ENCODE measurements at places on chromosomes 2 and 18.

DNA sequence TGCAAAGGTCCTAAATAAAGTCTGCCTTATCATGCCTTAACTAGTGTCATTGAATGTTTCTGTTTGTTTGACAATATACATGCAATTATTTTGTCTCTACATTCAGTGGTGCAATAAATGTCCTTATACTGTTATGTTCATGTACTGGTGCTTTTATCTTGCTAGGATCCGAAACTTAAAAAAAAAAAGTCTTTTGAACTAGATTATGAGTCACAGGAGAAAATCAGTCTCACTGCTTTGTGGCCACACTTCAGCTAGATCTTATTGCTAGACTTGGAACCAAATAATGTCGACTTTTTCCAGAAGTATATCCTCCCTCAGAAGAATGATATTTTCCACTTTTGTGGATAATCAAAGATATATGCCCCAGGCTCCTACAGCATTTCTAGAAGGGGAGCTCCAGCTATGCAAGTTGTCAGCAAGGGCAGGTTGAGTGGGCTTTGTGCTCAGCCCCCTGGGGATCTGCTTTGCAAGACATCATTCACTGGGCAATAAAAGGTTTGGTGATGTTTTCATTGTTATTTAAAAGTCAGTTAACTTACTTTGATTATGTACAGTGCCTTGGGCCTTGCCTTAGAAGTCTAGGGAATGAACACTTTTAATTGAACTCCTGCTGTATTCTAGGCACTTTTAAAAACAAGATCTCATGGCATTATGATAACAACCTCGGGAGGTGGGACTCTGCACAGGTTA, 157.1 kb upstream of the LRRTM1 start:
- DNase-seq, result no peak

DNA sequence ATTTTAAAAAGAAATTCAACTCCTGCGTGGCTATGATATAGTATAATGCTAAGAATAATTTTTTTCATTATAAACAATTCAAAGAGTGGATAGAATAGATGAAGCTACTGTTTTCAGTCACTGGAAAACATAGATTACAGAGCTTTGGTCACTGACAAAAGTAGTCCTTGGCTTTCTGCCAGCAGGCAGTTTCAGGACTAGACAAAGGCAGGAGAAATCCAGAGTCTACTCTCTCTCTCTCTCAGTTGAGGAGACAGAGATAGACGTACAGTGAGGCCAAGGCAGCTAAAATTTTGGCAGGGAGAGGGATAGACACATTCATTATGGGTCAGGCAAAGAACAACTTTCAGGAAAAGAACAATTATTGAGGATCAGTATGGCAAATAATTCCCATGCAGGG, 491.4 kb upstream of the CRIM1 start:
- no peak for DNase-seq

GRCh38 chr2:15896859-15897258, 43.5 kb upstream of the MYCN start:
- DNase-seq, result no peak

DNA sequence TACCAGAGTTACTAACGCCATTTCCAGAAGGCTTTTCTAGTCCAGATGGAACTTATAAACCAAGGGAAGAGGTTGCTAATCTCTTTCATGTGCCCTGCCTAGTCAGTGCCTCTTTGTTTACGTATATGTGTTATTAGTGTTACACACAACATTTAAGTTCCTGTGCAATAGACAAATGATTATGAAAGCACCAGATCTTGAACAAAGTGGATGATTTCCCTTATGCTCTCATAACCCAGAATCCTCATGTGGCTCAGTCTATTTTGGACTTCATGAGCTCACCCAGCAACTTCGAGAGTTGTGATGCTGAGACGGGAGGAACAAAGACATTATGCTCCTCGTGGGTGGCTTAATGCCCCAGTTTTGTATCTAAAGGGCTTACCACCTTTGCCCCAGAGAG, 214.4 kb upstream of the SP5 start:
- DNase-seq, result no peak

DNA sequence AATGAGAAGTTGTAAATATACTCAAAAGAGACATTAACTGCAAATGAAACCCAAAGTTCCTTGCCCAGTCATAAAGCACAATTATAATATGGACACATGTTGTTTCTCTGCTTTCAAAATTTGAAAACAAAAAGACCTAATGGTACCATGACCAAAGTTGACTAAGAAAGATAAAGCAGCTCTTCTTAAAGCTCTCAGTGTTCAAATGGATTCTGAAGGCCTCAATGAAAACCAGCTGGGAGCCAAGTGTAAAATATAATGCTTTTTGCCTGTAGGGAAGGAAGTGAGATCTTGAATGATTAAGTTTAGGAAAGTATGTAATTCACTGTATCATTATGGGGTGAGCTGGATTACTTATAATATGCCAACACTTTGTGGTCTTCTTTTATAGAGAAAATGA, 178.6 kb downstream of the SATB2 start:
- DNase-seq, result no peak

- no peak for DNase-seq
Measured at GRCh38 chr2:53257287-53257686, 510.3 kb upstream of the CHAC2 start.

GRCh38 chr2:111068435-111069058, 52.2 kb upstream of the BCL2L11 start:
- DNase-seq, result no peak

DNA sequence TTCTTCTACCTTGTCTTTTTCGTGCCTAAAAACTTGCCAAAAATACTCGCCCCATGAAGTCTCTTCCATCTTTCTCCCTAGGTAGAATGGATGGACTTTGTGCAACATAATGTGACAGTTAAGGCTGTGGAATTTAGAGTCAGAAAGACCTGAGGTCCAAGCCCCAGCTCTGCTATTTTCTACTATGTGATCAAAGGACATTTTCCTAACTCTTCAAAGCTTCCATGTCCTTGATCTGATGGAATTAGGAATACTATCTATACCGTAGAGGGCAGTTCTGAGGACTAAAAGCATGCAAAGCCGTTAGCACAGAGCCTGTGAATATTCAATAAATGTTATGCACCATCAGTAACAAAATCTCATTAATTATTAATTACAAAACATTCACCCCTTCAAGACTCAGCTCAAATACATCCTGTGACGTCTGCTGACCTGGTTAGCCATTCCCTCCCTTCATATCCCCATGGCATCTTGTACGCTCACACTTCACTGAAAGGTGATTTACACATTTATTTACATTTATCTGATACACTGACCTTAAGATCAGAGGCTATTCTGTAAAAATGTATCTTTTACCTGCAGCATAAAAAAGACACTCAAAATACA, 15.1 kb downstream of the IWS1 start:
- no peak for DNase-seq

DNA sequence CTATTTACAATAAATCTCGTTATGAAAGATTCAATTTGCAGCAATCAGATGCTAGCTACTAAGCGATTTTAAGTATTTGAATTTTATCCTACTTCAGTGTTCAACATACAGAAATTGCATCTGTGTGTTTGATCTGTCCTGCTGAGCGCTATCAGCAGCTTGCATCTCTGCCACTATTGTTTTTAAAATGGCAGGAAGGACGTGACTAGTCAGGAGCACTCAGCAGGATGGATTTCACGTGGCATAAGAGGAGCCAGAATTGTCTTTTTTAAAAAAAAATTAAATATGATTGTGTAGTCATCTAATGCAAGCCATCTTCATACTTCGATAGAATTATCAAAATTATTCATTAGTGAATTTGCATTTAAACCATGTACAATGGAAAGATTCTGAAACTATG, 2.8 kb upstream of the KLHL14 start:
- no peak for DNase-seq

DNA sequence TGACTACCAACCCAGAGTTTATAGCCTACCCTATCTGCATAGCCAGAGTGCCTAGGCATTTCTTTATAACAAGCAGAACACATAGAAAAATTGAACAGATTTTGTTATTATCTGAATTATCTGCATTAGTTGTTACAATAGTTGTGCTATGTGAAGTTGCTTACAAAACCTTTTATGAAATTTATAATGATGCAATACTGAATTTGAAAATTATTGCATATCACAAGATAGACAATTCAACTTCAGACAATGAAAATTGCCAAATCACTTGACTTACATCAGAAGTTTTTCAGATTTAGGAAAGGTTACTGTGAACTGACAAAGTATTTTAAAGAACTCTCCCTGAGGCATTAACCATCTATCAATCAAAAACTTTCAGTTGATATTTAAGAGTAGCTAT, 437.9 kb upstream of the PIK3C3 start:
- no peak for DNase-seq

GRCh38 chr18:6363216-6363615, 51.5 kb downstream of the L3MBTL4 start:
- no peak for DNase-seq

DNA sequence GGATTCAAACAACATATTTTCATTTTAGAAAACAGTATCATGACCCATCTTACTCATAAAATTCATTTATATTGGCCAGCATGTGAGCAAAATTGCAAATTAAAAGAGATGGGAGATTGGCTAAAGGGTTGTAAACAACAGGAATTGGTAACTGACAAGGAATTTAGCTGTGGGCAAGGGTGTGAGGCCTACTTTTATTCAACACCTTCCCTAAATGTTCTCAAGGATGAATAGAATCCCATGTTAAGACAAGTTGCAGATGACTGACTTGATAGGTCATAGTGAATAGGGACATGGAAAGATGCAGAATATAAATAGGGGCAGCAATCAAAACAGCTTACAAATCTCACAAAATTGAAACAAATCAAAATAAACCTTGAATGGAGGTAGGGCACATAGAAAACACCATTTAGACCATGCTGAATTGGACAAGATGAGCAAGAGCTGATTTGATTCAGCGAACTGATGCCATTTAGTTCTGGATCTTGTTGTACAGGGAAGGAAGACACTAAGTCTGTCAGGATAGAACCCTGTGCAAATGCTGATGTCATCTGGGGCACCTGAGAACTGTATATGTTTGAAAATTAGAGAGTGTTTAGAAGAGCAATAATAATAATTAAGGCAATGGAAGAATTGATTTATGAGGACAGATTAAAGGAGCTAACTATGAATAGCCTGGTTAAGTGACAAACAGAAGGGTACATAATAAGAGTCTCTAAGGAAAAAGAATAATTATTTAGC, 509.7 kb downstream of the ZEB2 start:
- no peak for DNase-seq

DNA sequence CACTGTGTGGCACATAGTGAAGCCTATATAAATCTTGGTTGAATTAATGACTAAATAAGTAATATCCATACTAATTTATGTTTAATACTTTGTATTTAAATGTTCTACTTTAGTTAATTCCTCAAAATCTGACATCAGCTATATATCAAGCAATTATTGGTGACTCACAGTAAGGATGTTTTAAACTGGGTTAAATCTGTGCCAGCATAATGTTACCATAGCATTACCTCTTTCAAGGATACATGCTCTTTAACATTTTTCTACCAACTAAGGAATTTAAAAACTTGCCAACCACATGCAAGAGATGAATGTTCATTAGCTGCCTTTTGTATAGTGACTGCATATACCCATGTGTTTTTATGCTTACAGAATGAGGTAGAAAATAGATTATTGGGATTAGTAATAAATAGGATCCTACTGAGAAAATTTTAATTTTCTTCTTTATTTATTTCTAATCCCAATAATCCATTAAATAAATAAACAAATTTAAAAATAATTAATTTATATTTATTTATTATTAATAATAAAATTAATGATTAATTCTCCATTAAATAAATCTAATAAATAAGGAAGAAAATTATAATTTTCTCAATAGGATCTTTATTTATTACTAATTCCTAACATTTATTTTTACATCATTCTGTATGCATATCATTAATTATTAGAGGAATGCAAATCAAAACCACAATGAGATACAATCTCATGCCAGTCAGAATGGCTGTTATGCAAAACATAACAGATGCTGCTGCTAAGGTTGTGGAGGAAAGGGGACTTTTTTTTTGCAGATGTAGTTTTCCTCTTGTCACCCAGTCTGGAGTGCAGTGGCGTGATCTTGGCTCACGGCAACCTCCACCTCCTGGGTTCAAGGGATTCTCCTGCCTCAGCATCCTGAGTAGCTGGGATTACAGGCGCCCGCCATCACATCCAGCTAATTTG, 410.7 kb upstream of the DSEL start:
- no peak for DNase-seq

DNA sequence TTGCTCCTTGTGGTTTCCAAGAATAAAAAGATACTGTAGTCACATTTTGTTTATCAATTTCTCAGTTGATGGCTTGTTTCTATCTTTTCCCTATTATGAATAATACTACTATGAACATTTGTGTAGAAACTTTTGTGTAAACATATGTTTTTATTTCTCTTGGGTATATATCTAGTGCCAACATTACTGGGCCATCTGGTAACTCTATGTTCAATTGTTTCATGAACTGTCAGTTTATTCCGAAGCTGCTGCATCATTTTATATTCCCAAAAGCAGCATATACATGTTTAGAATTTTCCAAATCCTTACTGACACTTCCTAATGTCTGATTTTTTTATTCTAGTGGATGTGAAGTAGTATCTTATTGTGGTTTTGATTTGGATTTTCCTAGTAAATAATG, 737.6 kb upstream of the TMEFF2 start:
- no peak for DNase-seq

DNA sequence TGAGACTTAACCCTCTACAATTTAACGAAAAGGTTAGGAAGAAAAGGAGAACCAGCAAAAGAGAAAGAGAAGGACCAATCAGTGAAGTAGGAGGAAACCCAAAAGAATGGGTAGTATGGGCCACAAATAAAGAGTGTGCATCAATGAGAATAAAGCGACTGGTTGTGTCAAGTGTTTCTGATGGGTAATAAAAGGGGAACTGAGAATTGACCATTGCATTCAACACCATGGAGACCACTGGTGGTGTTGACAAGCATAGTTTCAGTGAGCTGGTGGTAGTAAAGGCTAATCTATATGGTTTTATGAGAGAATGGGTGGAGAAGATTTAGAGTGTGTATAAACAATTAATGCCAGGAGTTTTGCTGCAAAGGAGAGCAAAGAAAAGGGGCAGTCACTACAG, 75.4 kb downstream of the CSRNP3 start:
- no peak for DNase-seq

DNA sequence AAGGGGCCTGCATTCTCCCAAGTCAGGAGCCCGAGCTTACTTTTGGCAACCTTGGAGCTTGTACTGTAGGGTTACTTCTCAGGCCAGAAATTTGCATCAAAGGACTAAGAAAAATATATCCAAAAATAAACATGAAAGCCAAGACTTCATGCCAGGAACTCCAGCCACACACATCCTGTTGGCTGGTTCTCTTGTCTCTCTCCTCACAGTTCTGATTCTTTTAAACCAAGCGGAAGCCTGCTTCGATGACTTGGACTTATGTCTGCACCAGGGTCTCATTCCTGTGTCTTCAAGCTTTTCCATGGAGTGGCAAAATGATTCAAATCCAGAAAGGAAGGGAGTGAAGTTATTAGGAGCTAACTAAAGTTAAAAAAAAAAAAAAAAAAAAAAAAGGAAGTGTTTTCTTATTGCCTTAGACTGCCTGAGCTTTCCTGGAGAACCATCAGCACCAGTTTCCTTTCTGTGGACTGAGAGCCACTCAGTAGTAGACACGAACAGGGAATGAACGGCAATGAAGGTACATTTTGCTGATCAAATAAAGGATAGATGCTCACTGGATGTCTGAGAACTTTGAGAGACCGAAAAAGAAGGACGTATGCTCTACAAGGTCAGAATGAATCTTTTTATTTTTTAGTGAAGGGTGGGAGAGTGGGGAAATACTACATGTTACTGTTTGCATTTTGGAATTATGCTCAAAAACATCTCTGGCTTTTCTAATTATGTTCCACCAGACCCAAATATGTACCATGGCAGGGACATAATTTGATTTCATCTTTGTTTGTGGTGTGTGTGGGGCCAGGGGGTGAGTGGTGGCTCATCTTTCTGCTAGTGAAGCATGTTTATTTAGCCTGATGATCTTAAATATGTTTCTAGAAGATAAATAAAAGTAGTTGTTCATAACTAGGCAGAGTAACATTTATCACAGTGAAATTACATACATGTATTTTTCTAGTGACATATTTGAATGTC, 86.0 kb downstream of the RAPGEF4 start:
- no peak for DNase-seq
